NCI-H226 (cell line): ENCODE measurements at places on chromosomes 2 and 18.

DNA sequence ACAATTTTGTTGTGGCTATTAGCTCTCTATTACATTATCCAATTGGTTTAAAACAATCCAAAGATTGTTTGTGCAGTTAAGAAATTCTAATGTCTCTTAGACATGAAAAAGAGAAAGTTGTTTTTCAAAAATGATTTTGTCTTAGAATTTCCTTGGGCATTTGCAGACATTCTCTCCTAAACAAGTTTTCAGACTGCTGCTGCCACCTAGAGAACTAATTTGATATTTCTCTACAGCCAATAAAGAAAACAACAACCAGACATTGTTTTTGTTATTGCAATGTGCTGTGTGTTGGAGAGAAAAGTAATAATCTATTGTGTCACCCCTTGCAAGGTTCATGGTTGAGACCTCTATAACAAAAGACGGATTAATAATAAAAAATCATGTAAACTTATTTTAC is 119.0 kb upstream of the SYT4 start:
- no peak for DNase-seq

DNA sequence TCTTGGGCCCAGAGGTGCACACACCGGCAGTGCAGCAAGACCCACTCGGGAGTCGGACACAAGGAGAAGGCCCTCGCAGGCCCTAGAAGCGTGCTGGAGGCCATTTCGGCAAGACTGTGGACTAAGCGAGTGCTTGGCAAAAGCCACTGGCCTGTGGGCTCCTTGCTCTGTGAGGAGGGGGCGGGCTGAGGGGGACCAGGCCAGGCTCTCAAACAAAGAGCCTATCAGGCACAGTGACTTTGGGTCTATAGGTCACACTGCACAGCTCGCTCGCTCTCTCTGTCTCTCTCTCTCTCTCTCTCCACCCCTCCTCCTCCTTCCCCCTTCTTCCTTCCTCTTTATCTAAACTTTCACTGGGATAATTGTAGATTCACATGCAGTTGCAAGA is 23.6 kb upstream of the ZCCHC2 start:
- DNase-seq = no peak

GRCh38 chr2:75288760-75289159 is 89.4 kb upstream of the TACR1 start:
- no peak for DNase-seq

DNA sequence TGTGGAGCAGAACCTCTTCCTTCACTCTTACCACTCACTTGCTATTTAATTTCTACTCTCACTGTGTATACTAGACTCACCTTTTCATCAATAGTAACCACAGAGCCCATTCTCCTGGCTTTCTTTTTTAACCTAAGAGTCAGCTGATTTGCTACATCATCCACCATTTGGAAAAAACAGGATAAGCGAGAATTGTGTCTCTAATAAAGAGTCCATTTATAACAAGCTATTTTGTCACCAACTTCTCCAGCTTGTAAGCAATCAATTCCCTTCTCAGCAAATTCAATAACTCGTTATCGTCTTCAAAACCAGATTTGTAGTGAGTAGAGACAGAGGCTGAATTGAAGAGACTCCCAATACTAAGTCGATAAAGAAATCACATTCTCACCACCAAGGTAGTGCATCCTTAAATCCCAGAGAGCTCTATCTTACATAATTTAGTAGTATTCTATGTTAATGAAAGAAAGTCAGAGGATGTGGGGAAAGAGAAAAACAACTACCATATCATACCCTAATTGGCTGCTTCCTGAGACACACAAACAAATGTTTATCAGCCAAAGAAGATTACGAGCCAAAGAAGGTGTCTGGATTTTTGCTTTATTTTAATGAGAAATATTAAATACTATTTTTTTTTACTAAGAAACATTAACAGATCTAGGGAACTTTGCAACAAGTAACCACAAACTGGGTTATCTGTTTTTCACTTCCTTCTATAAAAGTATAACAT is 52.5 kb upstream of the SPTBN1 start:
- DNase-seq = no peak

- DNase-seq = peak; percentile 34
These were observed at the start of gene ACVR2A for GRCh38 chr2:147844697-147845410. Gene ACVR2A, plus strand, starts transcription at chr2:147845029. Its CDS starts 124 bp downstream, at chr2:147845153.

GRCh38 chr2:106954304-106954703 is 68.3 kb upstream of the ST6GAL2 start:
- peak; percentile 20 for DNase-seq

DNA sequence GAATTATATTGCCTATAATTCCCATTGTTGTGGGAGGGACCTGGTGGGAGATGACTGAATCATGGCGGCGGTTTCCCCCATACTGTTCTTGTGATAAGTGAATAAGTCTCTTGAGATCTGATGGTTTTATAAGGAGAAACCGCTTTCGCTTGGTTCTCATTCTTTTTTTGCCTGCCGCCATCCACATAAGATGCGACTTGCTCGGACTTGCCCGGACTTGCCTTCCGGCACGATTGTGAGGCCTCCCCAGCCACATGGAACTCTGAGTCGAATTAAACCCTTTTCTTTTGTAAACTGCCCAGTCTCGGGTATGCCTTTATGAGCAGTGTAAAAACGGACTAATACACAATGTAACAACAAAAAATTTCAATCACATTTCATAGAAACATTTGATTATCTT is 115.8 kb downstream of the C2orf74 start:
- no peak for DNase-seq

GRCh38 chr2:233689031-233689430 is 3.7 kb upstream of the UGT1A6 start:
- no peak for DNase-seq

DNA sequence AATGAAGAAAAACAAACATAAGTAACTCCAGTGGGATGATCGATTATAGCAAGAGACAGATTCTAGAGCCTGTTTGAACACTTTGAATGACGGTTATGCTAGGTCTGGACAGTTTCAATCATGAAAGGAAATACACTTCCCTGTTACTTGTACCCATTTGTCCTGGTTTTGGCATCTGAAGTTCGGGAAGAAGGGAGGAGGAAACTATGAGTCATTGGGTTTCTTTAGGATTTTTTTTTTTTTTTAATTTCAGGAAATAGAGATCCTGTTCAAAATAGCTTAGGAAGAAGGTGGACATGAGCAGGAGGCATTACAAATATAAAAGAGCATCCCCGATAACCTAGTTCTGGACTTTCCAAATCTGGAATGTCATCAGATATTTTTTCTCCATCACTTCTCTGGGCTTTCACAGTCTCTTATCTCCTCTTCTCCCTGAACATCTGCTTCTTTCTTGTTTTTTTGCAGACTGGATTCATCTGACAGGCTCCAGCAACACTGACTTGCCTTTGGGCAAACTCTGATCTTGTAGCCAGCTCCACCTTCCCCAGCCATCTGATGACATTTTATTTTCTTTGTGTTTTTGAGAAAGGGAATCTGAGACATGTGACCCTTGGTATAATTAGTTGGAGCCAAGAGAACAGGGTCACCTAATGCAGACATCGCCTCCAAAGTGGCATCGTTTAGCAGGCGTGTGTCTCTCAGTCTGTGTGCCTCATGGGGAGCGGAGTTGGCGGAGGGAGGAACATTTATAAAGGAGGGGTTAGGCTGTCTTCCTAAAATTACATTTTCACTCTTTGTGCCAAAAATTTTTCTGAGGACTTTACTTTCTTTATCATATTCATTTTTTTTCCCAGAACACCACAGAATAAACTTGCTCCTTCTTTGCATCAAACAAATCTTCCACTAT is 195.3 kb upstream of the EPHA4 start:
- DNase-seq = no peak

GRCh38 chr18:27793013-27793785 is 383.7 kb downstream of the CDH2 start:
- DNase-seq = no peak

GRCh38 chr2:239912171-239912937 is 112.8 kb downstream of the NDUFA10 start:
- no peak for DNase-seq

- no peak for DNase-seq
These were observed 1025.3 kb upstream of the CNTNAP5 start for GRCh38 chr2:122999821-123000220.

DNA sequence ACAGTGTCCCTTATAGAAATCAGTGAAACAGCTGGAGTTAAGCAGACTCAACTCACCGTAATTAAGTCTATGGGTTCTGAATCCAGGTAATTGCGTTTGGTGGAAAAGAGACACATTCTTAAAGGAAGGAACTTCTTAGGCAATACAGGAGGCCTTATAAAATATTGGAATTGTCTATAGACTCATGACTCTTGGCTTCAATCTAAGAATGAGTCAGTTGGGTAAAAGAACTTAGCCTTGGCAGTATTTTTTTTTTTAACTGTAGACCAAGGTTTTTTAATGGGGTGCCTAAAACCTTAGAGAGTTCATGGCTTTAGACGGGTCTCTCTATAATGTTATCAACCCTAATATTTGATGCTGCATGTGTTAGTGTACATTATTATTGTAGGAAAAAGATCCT is 47.6 kb downstream of the CCDC85A start:
- no peak for DNase-seq

DNA sequence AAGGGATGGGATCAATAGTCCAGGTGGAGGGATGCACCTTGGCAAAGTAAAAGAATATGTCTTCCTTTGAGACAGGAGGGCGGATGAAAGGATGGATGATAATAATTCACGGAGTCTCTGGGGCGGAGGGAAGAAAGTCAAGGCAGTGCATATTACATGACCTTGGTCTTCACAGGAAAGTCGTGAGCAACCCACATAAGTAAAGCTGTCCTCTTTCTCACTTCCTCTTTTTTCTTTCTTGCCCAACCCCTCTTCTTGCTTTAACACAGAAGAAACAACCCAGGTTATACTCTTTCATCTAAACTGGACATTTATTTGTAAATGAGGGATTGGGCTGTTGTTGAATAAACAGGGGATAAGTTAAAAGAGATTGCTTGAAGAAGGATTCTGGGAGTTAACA is 168.7 kb upstream of the SKOR2 start:
- no peak for DNase-seq

DNA sequence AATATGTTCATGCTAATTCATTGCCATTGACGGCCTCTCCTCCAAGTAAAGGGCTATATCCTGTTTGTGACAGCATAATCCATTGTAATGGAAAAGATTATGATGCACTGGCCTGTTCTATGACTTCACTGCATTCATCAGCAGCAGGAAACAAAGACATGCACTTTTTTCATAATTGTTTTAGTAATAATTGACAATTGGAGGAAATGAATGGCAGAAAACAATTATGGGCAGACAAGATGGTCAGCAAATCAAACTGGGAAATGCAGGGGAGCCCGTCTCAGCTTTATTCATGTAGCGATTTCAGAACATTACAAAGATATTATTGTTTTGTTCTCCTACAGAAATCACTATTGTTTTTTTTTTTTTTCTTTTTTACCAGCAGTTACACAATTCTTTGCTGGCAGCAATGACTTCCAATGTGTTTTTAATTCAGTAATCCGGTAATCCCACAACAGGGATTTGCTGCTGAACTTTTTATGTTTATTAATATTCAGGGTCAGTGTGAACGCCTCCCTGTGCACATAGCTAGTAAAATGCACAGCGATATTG is 33.8 kb upstream of the RASGRP3 start:
- no peak for DNase-seq

GRCh38 chr2:181614874-181615638 is 41.8 kb downstream of the CERKL start:
- DNase-seq = no peak

DNA sequence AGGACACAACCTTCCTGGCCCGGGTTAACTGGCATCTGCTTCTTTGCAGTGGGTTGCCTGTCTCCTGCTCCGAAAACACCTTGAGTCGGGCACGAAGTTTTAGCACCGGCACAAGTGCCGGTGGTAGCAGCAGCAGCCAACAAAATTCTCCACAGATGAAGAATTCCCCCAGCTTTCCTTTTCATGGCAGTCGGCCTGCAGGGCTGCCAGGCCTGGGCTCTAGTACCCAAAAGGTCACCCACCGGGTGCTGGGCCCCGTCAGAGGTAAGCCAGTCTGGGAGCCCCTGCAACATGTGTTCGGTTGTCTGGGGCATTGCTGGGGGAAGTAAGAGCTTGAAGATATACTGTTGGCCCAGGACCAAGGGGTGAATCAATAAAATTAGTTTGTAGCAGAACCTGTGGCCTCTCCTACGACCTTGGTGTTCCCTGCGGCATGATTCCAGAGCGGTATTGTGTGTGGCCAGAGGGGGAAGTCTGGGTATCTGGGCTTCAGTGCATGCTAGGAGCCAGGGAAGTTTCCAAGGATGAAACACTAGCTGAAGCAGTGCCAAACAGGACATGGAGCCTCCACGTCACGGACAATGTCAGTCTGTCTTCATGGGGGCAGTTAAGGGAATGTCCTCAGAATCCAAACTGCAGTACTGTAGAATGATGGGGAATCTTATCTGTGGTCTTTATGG is 7.8 kb downstream of the AGBL5 start:
- DNase-seq = no peak

- DNase-seq = no peak
These were observed 7.5 kb downstream of the TGFBRAP1 start for GRCh38 chr2:105321875-105322646.

- no peak for DNase-seq
These were observed 689 bp downstream of the RPRD1A start for GRCh38 chr18:36066686-36067054.

DNA sequence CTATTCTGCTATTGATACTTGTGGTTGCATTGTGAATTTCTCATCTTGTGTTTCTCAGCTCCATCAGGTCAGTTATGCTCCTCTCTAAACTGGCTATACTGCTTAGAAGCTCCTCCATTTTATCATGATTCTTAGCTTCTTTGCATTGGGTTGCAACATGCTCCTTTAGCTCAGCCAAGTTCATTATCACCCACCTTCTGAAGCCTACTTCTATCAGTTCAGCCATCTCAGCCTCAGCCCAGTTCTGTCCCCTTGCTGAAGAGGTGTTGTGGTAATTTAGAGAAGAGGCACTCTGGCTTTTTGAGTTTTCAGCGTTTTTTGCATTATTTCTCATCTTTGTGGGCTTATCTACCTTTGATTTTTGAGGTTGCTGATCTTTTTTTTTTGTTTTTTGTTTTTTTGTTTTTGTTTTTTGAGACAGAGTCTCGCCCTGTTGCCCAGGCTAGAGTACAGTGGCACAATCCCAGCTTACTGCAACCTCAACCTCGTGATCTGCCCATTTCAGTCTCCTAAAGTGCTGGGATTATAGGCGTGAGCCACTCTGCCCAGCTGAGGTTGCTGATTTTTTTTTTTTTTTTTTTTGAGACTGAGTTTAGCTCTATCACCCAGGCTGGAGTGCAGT is 36.0 kb downstream of the ANKRD12 start:
- DNase-seq = no peak

DNA sequence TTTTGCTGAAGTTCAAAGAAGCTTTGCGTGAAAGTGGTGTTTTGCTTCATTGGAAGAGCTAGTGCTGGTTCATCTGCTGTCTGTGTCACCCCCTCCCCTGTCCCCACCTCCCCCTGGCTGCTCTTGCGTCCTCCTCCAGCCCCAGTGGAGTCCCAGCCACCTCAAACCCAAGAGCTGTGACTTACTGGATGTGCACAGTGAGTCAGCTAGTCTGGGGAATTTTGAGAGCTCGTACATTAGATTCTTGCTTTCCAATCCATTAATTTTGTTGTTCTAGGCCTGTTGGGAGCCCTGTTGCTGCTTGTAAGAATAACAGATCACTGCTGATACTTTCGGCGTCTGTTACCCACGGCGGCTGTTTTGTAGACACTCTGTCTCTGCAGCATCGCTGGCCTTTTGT is 412.1 kb downstream of the TSN start:
- DNase-seq = no peak

- no peak for DNase-seq
These were observed 79.0 kb upstream of the SCG2 start for GRCh38 chr2:223681125-223681524.
